EH (cell line): ENCODE measurements at places on chromosomes 12 and 14.

DNA sequence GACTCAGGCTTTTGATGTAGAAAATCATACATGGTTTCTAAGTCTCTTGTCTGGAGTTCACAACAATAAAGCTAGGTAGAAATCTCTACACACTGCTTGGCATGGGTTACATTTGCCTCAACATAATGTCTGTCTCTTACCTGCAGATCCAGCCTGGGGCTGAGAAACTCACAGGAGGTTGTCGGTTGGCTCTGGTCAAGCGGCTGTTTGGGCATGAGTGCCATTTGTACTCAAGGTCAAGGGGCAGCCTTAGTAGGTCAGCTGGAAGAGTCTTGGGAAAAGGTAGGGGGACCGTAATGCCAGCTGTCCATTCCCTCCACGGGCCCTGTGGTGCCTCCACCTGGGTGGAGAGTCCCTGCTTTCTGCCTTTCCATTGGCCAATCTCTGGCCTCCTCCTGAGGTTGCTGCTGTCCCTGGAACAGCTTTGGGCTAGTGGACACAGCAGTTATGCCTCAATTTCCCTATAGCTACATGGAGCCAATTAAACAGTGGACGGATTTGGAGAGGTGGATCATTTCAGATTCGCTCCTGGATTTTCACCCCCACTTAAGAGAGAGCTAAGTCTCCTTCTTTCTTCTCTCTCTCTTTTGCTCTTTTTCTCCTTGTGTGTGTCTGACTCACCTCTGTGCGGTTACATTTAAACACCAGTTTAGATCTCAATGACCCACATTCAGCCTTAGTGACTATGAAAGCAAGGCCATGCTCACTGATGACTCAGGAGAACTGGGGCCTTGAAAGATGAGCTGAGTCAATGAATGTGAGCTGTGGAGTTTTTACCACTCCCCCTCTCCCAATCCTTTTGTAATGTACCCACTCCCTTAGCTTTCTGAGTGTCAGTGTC lies 132.8 kb upstream of the HIF1A start:
- peak; percentile 100 for DNase-seq

GRCh38 chr14:22824711-22825359 lies 4.9 kb upstream of the MRPL52 start:
- DNase-seq: peak; percentile 93

- peak; percentile 45 for DNase-seq
Measured at GRCh38 chr12:5416571-5416970, 15.3 kb upstream of the NTF3 start.

- DNase-seq: peak; percentile 11
Measured at GRCh38 chr12:712172-712863, 40.1 kb upstream of the WNK1 start.

DNA sequence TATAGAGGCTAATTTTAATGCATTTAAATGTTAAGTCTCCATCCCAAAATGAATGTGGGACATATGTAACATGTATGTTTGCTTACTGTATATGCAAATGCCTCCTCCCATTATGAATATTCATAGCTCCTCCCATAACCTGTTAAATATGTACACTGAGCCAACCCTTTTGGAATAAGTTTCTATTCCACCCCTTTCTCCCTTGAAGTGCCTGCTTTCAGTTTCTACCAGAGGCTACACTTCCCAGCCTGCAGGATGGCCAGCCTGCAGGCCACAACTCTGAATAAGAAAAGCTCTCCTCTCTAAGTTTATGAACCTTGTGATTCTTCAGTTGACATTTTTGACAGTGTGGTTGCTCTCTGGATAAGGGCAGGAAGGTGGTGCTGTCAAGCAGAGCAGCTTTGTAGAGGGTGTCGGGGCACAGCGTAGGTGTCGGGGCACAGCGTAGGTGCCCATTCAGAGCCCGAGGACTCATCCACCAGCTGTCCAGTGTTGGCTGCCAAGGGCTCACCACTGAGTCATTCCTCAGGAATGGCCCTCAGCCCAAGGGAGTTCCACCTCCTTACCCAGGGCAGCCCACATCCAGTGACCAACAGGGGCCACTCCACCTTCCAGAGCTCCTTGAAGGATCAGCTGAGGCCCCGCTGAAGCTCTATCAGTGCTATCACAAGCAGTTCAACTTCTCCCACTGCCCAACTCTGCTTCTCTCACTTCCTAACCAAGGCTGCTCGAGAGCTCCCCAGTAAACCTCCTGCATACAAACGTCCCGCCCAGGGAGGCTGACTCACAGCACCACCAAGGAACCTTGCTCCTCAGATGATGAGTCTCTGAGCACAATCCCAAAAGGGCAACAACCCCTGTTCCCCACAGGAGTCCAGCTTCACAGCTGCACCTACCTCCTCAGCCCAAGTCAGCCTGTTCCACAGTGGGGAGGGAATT lies 31.4 kb downstream of the VWF start:
- peak; percentile 91 for DNase-seq

GRCh38 chr14:75461755-75462349 lies 34.0 kb downstream of the JDP2 start:
- no peak for DNase-seq

- DNase-seq: peak; percentile 95
Measured at GRCh38 chr12:76329159-76329558, 19.1 kb downstream of the BBS10 start.

DNA sequence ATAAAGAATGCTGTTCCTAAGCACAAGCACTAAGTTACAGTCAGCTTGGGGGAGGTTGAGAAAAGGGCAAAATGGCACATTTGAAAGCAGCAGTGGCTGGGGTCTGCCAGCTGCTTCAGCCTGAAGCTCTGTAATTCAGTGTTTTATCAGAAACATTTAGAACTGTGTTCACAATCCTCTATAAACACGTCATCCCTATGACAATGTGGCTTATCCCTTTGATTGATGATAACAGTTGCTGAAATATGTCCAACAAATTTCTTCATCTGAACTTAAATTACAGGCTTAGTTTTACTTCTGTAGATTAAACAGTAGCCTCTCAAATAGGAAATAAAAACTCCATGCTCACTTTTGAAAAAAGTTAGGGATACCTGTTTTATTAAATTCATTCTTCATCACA lies 108.8 kb downstream of the VEZT start:
- peak; percentile 40 for DNase-seq

GRCh38 chr12:50458606-50459005 lies 46.2 kb upstream of the DIP2B start:
- peak; percentile 53 for DNase-seq

DNA sequence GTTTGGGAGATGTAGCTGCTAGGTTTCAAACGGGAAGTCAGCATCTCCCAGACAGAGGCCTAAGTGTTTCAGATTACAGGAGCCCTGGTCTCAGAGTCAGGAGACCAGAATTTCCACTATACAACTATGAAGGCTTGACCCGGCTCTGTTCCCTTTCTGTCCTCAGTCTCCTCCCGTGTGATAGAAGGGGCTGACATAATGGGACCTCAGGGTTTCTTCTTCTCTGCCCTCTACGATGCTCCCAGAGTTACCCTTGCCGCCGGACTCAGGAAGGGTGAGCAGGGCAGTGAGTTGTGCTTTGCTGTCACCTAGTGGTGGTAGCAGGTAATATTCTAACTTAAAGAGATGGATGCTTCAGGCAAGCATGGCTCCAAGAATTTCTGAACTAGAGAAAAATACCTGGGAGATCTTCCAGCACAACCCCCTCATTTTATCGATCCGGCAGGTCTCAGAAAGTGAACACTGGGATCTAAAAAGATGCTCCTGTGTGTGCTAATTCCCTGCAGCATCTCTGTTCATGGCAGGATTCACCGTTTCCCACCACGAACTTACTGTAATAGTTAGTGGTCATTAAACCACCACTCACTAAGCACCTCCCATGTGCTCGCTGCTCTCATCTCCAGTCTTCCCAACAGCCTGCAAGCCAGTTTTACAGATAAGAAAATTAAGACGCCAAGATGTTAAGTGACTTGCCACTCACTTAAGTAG lies 84.4 kb downstream of the VWF start:
- DNase-seq: peak; percentile 76

DNA sequence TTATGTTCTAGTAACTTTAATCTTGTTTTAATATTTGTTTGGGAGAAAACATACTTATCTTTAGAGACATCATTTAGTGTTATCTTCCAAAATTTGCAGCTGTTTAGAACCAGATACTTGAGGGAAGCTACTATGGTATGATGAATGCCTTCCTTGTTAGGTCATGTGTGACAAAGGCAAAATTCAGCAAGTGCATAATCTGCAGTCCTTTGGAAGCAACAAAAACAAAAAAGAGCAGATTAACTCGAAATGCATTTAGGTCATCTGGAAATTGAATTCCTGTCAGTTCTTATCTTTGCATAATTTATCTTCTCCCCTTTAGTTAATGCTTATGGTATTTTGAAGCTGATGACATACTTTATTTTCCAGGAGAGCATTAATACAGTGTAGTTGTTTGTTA lies 3.5 kb downstream of the FBXO34 start:
- DNase-seq: peak; percentile 74

DNA sequence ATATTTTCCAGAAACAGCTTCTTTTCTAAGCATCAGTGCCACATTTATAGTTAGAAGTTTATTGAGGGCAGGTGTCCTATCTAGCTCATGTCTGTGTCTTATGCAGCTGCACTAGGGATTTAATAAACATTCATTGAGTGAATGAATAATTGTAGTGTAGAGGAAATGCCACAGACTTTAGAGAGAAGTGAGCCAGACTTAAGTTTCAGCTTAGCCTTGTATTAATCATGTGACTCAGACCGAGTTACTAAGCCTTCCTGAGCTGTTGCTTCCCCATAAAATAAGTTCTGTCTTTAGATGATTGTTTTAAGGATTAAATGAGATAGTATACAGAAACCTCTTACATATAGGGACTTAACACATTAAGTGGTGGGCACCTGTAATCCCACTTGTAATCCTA lies 236.1 kb upstream of the DDHD1 start:
- DNase-seq: peak; percentile 55

- DNase-seq: no peak
Measured at GRCh38 chr14:103317976-103318580, 16.0 kb upstream of the EIF5 start.
